ENCODE measurements at places on chromosomes 2 and 18.

DNA sequence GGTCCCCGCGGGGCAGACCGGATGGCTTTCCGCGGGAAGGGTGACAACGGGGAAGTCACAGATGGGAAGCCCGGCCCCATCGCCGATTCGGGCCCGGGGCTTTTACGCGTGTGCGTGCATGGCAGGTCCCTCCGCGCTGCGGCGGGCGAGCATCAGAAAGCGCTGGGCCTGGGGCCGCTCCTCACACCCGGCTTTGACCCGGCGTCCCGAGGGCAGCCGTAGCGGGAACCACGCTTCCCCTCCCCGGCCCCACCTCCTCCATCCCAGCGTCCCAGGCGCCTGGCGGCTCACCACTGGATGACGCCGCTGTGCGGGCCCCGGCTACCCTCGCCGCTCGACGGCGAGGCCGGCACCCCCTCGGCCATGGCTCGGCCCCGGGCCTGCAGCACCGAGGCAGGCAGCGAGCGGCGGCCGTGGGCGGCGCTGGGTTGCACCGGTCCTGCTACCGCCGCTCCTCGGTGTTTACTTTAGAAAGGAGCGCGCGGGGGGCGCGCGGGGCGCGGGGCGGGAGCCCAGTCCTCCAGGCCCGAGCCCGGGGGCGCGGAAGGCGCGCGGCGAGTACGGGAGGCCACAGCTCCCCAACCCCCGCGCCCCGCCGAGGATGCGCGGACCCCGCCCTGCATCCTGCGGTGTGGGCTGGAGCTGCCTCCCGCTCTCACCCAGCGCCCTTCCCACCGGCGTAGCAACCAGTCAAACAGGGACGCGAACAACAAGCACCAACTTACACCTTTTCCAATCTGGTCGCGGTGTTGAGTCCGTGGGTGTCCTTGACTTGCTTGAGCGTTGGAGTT, 806 bp downstream of the RFX8 start:
- DNase-seq, result no peak

DNA sequence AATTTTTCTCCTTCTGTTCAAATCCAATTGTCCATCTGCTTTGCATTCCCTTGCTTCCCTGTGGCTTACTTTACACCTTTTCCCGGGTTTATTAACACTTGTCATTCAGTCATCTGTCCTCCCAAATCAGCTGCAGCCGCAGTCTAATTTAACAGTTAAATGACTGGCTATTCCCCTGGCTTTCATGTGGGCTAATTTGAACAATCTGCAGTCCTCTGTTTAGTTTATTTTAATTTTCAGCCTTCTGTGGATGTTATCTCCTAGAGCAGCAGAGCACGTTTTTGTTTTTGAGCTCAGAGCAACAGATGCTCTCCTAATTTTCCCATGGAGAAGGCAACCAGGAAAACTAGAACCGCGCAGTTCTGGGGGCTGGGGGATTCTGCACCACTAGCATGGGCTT, 55.0 kb downstream of the MEP1B start:
- no peak for DNase-seq

DNA sequence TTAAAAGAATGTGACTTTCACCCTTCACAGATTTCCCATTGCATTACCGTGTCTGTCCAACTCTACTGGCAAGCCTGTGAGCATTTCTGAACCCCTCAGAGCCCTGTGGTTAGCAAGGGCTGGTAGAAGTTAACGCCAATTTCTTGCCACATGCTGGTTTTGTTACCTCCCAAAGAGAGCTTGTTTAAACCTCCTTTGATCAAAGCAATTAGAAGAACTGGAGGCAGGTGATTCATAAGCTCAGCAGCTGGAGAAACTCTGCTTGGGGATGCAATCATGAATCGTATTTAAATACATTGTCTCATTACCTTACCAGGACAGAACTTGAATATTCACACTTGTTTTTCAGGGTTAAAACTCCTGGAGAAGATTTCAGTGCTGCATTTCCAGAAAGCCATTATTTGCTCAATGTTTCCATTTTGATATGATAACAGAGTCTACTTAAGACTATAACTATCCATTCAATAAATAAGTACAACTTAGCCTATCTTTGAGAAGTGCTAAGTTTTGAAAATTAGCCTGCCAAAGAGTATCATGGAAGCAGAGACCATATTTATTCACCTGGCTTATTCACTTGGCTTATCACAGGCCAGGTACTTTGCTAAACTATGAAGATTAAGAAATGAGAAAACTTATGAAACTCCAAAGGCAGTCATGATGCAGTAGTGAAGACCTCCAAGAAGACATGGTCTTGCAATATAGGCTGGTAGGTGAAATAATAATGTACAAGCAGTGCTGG, 292.8 kb downstream of the INSIG2 start:
- no peak for DNase-seq

GRCh38 chr2:75592888-75593287, 32.1 kb upstream of the EVA1A start:
- no peak for DNase-seq

DNA sequence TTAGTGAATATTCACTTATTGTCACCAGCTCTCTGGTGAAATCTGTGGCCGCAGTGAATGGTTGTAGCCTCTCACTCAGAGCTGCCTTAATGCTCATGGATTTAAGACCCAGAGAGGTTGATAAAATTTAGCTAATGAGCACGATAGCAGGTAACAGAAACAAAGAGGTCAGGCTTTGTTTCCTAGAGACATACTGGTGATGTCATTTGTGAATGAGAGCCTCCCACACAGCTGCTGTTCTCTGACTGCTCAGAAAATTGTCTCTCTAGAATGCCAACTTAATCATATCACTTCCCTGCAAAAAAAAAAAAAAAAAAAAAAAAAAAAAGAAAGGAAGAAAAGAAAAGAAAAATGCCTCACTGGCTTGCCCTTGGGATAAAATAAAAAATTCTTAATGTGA, 411.7 kb upstream of the MYT1L start:
- DNase-seq, result no peak

GRCh38 chr2:104885119-104885782, 31.3 kb downstream of the POU3F3 start:
- no peak for DNase-seq

DNA sequence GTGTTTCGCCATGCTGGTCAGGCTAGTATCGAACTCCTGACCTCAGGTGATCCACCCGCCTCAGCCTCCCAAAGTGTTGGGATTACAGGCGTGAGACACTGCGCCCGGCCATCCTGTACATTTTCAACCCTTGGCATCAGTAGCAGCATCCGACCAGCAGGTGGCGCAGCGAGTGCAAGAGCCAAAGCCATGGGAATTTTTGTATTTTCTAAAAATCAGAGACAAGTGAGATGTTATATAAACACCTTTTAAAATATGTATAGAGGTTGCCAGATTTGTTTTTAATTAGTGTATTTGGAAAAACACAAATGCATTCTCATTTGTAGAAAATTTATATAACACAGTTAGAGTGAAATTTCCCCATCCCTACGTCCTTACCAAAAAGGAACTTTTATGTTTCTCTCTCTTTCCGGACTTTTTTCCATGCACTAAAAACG, 36.8 kb downstream of the MOGAT1 start:
- peak; percentile 31 for DNase-seq

DNA sequence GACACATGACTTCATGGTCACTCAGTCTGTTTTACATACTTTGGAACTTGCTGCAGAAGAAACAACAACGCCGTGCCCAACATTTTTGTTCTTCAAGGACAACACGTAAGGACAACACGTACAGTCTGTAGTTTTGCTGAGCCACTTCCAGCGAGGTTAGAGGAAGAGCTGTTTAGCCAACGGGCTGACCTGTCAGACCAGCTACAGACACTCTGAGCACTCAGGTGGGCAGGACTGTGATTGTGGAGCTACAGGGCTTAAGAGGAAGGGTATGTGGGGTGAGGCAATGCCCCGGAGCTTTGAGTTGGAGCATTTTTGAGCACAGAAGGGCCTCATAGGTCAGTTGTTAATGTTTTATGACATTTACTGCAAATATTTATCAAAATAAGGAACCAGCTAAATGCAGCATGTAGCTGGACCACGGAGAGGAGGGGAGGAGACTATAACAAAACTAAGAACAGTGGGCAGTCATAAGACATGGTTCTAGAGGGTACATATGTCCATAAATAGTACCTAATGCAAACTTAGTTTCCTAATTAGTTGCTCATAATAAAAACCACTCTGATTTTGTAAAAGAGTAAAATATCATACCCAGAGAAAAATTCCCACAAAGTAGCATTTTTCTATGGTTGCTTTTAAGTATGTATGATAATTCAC, 26.3 kb upstream of the NPC1 start:
- DNase-seq, result no peak

Measured in GM12864 (cell line).